Right cardiac atrium (tissue), 5 donors: ENCODE measurements at places on chromosomes 11 and 22. TPM values are rescaled to one million over a fixed set of nuclear protein-coding genes. Genes with fewer than 3 reads are reported as not detected.

DNA sequence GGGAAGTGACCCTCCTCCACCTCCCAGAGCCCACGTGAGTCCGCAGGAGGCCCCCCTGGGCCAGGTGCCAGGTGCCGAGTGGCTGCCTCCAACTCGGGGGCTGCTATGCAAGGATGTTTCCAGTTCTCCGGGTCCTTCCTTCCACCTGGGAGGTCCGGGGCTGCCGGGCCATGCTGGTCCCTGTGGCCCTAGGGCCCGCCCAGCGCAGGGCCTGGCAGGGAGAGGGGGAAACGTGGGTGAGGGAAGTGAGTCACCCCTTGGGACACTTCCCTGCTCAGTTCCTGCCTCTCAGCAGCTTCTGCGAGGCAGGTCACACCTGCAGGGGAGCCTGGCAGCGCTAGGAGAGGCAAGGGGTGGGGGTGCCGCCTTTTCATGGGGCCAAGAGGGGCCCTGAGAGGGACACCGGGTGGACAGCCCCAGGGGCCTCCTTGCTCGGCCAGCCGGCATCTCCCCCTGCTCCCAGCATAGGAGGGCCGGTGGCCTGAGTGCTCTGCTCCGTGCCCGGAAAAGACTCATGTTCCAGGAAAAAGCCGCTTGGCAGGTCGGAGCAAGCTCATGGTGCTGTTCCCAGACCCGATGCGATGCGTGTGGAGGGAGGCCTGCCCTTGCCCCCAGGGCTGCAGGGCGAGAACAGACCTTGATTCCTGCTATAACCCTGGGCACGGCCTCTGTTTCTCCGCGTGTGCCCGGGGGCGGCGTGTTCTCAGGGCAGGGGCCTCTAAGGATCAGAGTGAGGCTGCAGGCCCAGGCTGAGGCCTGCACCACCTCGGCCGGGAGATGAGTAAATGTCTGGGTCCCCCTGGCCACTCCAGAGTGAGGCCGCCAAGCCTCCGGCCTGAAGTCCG, 30.3 kb upstream of the WNT7B start:
- DNase-seq: peak; percentile 84

- DNase-seq: no peak
These were observed 689.7 kb downstream of the TBC1D22A start for GRCh38 chr22:47452184-47452583.

DNA sequence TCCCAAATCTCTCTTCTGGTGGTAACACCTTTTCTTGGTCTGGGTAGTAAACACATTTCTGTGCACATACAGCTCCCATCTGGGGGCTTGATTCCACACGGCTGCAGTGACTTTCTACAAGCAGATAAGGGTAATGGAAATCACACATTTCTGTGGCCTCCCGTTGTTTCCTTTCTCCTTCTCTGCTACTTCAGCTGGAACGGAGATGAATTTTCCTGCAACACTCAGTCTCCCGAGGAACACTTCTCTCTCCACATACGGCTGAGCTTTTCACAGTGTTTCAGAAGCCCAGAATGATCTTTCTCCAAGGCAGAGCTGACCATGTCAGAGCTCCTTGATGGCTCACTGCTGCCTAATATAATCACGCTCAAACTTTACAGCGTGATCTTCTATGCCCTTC, 364.3 kb upstream of the NARS2 start:
- no peak for DNase-seq

GRCh38 chr11:47186700-47187695, 764 bp upstream of the PACSIN3 start:
- DNase-seq: peak; percentile 81

DNA sequence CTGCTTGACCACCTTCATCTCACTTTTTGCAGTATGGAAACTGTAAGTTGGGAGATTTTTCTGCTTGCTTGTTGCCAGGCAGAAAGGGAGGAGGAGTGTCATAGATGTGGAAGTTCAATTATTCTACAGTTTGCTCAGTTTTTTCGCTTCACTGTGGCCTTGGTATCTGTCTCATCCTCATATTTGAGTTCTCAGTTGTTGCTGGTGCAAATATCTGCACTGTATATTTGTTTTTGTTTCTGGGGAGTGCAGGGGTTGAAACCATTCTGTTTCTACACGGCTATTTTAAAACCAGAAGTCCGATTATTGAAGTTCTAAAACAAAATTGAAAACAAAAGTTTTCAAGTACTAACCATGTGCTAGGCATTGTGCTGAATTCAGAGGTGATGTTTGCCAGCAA, 153.4 kb downstream of the JRKL start:
- DNase-seq: no peak

GRCh38 chr11:70079691-70080090, 1.6 kb downstream of the ANO1 start:
- DNase-seq: no peak

GRCh38 chr11:1948389-1948788, 1.3 kb downstream of the MRPL23 start:
- no peak for DNase-seq

- no peak for DNase-seq
These were observed 72.6 kb upstream of the TCF20 start for GRCh38 chr22:42343121-42343454.

PHOX2A gene
- total RNA-seq: not detected

NRXN2 gene
- total RNA-seq: 5.7 TPM

TRPT1 gene
- 78.1 TPM for total RNA-seq

ARVCF gene
- 27.4 TPM for total RNA-seq

DYNC2H1 gene
- total RNA-seq: 8.0 TPM
